Vagina (tissue), 2 donors: ENCODE measurements at places on chromosomes 4 and X.

DNA sequence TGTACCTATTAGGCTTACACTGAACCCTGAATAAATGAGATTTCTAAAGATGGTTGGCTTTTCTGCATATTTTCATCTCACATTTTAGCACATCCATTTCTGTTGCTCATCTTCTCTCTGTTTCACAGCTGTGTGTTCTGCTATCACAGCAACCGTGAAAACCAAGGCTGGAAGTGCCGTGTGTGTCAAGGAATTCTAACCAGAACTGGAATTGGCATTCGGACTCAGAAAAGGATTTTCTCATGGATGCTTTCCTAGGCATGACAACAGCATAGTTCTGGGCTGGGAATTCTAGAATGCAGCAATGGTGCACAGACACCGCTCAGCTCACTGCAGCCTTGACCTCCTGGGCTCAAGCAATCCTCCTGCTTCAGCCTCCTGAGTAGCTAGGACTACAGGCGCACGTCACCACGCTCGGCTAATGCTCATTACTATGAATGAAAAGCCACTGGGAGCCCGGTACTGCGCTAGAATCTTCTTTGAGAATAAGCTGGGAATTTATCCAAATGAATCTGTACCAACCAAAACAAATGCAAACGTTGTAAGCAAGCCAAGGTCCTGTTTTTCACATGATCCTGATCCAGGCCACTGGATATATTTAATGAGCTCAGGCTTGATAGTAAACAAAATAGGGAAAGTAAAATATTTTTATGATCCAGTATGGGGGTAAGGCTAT, 105.2 kb downstream of the RBM47 start:
- DNase-seq, result no peak

- DNase-seq, result no peak
These were observed 62.9 kb downstream of the ANAPC4 start for GRCh38 chr4:25439918-25440477.

GRCh38 chrX:102517326-102517725, 787 bp upstream of the TMSB15A start:
- DNase-seq, result no peak

DNA sequence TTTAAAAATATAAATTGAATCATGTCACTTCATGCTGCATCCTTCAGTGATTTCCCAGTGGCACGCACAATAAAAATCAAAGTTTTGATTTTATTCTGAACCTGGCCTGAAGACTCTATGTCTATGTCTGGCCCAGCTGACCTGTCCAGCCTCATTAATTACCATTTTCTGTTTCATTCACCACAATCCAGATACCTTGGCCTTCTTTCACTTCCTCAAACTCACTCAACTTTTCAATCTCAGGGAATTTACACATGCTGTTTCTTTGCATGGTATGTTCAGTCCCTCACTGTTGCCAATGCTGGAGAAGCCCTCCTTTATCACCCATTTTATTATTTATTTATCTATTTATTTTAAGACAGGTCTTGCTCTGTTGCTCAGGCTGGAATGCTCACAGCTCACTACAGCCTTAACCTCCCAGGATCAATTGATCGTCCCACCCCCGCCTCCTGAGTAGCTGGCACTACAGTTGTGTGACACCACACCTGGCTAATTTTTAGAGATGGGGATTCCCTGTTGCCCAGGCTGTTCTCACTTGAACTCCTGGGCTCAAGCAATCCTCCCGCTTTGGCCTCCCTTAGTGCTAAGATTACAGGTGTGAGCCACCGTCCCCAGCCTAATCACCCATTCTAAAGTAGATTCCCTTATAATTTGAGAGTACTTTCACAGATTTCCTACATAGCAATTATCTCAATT, 43.1 kb downstream of the ZGRF1 start:
- no peak for DNase-seq

DNA sequence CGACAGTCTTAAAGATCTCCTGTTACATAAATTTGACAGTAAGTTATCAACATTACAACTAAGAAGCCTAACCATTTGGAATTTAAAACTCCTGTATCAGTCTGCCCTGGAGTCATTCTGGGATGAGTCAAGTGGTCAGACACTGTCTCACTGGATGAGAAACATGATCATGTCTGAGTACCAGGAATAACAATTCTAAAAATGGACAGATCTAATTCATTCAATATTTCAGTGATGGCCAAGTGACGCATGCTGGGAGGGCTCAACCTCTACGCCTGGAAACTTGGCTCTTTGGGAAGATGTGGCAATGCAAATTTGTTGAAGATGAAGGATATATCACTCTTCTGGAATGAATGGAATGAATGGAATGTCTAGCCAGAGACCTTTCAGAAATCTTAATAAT, 1427.2 kb downstream of the STIM2 start:
- DNase-seq, result no peak

DNA sequence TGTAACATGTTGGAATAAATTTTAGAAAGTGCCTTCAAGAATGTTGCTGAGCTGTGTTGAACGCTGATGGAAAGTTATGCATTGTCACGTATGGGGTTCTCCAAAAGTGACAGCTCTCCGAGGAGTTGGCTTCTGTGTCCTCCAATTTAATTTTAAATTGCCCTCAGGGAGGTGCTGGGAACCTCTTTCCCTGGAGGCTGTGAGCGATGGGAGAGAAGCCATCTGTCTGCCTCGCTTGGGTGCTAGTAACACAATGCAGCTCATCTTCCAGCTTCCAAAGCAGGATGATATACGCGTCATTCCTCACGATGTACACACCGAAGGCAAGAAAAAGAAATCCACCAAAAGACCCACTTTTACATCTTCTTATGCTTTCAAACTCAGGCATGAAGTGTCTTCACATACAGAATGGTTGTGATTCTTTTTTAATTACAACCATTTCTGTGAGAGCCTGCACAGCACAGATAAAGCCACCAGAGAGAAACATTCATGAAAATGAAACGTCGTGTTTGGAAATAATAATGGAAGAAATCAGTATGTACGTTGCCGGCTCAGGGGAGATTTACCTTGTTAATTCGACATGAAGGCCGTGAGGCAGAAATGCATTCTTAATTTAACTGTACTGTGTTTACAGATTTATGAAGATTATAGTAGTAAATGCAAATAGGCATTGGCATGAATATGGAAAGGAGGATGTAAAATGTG, 218.9 kb downstream of the ASMT start:
- no peak for DNase-seq

DNA sequence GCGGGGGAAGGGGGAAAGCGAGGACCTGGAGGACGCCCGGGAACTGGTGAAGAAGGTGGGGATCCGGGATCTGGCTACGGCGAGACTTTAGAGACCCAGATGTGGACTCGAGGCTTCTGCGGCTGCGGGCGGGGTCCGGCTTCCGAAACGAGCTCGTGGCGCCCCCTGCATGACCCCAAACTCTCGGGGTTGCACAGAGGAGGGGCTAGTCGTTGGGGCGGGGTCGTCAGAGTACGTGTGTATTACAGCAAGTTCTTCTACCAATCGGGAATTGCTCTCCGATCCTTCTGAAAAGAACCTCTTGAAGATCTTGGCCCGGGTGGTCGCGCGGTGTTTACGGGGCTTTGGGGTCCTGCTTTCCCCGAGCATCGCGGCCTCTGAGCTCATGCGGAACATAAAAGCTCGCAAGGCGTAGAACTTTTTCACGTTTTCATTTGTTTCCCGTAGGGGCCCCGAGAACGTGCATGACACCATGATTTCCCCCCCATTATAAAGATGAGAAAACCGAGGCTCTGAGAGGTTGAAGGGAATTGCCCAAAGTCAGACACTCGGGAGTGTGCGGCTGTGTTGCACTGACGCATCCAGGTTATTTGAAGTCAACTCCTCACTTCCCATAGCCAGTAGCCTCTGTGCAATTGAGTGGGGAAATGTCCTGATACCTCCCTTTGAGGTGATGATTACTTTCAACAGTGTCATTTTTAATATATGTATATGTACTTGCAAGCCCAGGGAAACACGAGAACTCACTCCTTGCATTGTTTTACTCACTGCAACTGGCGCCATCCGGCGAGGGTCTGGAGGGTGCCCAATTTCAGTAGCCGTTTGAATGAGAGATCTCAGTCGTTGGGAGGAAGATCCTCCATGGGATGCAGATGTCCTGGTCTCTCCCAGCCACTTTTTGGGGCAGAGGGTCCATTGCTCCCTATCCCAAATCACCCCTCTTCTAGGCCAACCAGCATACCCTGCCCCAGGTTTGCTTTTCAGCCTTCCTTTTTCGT, at the start of gene BEND4:
Gene BEND4, minus strand, starts transcription at position 149 of the 998 bp plus-strand sequence. CDS start 512 bp downstream, outside the sequence.
- DNase-seq, result no peak

DNA sequence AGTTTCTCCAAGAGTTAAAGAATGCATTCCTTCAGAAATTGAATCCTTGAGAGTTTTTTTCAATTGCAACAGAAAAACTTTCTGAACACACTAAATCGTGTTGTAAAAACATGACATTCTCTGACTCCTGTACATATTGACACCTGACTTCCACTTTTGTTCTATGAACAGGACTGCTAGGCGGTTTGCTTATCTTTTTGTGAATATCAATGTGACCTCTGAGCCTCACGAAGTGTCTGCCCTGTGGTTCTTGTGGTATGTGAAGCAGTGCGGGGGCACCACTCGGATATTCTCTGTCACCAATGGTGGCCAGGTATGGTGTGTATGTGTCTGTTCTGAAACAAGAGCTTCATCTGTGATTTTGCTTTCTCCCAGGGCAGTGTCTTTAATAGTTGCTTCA, 71.9 kb downstream of the MAOA start:
- DNase-seq, result no peak
